ENCODE measurements at places on chromosomes 4 and X. TPM values are rescaled to one million over a fixed set of nuclear protein-coding genes. Genes with fewer than 3 reads are reported as not detected.
A peak's percentile ranks its signal among the peaks of the same experiment; 100 is the strongest.

DNA sequence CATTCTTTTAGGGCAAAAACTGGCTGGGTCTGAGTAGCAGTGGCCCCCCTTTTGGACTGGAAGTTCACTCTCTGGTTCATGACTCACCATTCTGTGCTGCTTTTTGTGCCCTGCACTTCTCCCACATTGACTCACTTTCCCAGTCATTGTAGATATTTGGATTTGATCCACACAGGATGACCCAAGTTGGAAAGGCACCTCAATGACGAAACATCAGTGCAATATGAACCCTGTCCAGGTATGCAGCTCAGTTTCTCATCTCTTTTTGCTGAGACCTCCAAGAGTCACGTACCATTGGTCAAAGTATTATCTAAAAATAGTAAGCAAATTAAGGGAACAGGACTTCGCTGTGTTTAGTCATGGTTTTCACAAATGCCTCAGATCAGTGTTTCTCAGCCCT, 92.7 kb downstream of the CBLL2 start:
- no peak overlapping the region for H3K27ac ChIP-seq
- no peak for DNase-seq
- no peaks in the 10 kb centered on the region for H3K36me3 ChIP-seq
- no peak overlapping the region for H3K4me3 ChIP-seq

- H3K4me3 ChIP-seq: no peak overlapping the region
- no peaks in the 10 kb centered on the region for H3K27me3 ChIP-seq
- no peaks in the 10 kb centered on the region for H3K4me1 ChIP-seq
Observed at GRCh38 chrX:126272795-126273497, 106.9 kb upstream of the DCAF12L2 start.

DNA sequence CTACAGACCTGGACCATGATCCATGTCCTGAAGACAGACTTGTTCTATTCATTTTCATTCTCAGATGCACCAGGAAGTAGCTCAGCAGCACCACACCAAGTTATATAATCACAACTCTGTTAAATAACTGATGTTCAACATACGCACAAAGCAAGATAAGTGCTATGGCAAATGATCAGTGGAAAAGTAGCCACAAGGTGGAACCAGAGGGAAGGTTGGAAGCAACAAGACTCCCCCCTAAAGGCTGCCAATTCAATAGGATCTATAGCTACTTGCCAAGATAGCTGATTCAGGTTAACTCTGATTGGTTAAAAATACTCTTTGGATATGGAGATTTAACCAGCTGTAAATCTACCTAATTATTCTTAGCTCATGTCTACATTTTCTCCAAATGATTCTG, 23.7 kb upstream of the FAM47B start:
- no peaks in the 10 kb centered on the region for H3K4me1 ChIP-seq
- DNase-seq: no peak
- peak overlapping the region; percentile 18 for H3K27ac ChIP-seq
- no peaks in the 10 kb centered on the region for H3K36me3 ChIP-seq
- no peaks in the 10 kb centered on the region for H3K27me3 ChIP-seq

GRCh38 chrX:136064661-136065043, 79.4 kb downstream of the SLC9A6 start:
- DNase-seq: no peak
- no peak overlapping the region for H3K4me3 ChIP-seq
- H3K36me3 ChIP-seq: no peaks in the 10 kb centered on the region

The DDX53 gene
- not detected for total RNA-seq

The CPE gene
- total RNA-seq: 199 TPM

The SYNPO2 gene
- total RNA-seq: 178 TPM

DNA sequence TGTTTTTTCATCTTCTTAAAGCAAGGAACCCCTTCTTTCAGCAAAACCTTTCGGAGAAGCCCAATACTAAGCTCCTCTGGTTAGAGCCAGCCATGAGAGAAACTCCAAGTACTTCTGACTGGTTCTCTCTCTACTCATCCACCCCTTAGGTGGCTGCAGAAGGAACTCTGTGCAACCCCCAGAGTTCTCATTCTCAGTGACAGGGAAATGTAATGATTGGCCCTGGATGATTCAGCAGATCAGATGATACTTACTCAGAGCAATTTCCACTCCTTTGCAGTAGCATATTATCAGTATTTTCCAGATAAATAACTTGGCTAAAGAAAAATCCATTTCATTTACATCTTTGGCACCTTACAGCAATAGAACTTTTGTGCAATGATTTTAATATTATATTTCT, 3.2 kb downstream of the SPP1 start:
- no peaks in the 10 kb centered on the region for H3K27me3 ChIP-seq
- H3K36me3 ChIP-seq: no peaks in the 10 kb centered on the region
- DNase-seq: no peak
- H3K27ac ChIP-seq: no peak overlapping the region

DNA sequence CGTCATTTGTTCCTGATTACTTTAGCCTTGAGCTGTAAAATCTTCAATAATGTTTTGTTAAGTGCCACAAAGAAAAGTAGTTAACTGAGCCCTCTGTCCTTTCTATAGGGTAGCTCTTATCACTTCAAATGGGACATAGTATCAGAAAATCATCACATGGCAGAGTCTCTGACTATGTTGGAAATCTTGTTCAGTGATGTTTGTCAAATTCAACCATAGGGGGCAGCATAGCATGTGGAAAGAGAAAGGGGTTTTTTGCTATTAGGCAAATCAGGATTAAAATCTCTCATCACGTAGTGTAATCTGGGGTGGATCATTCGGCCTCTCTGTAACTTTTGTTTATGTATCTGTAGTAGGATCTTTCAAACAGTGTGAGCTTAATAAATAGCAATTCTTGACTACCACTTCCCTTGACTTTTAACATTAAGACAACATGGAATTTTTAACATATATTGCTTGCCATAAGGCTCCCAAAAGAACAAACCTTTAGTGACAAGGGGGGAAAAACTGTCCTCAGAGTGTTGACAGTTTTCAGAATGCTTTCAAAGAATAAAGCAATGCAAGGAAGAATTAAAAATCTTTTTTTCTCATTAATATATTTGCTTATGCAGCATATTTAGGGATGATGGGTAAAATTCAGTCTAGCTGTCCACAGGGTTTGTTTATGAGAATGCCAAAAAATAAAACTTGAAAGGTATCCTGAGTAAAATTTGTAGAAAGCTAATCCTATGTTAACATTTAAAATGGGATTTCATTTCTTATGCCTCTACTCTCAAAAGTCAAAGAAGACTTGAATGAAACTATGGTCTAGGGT, 127.2 kb downstream of the FBXW7 start:
- H3K36me3 ChIP-seq: no peaks in the 10 kb centered on the region
- no peak for DNase-seq
- H3K27ac ChIP-seq: no peak overlapping the region
- H3K4me3 ChIP-seq: no peak overlapping the region
- H3K4me1 ChIP-seq: no peaks in the 10 kb centered on the region

The RIBC1 gene
- not detected for total RNA-seq

DNA sequence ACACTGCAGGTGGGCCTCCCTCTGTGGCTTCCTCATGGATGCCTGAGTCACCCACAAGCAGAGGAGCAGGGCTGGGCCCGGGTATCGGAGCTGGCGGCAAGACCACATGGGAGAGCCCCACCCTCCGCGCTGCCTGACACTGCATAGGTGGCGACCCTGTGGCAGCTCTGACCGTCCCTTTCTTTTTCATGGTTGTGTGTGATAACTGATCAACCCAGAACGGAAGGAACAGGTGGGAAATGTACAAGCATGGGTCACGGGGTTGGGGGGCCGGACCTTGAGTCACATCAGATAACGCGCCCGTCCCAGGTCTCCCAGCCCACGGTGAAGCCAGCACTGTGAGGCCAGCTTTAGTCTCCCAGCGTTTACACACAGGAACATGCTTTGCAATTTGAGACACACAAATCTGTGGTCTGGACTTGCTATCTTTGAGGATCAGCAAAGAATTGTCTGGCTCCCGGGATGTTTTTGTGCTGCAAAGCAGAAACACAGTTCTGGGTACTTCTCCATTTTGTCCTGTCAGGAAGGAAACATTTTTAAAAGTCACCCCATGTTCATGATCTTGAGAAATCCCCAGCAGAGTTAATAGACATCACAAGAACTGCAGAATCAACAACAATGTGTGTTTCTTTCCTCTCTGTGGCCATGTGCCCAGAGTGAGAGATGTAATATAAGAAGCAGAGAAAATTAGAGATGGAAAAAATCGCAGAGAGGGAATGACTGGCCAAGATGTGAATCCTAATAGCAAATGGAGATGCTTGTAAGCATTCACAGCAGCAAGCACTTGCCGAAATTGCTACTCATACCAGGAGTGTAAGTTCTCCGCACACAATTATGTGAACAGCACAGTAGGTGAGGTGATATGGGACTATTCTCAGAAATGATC, 70.1 kb upstream of the CBR4 start:
- peaks cover 5% of the 10 kb centered on the region for H3K4me1 ChIP-seq
- no peaks in the 10 kb centered on the region for H3K27me3 ChIP-seq
- H3K27ac ChIP-seq: peak overlapping the region; percentile 20
- no peak for DNase-seq

GRCh38 chr4:138555108-138555507, 313.0 kb upstream of the SLC7A11 start:
- DNase-seq: no peak
- no peaks in the 10 kb centered on the region for H3K36me3 ChIP-seq
- H3K27me3 ChIP-seq: no peaks in the 10 kb centered on the region
- H3K27ac ChIP-seq: no peak overlapping the region

DNA sequence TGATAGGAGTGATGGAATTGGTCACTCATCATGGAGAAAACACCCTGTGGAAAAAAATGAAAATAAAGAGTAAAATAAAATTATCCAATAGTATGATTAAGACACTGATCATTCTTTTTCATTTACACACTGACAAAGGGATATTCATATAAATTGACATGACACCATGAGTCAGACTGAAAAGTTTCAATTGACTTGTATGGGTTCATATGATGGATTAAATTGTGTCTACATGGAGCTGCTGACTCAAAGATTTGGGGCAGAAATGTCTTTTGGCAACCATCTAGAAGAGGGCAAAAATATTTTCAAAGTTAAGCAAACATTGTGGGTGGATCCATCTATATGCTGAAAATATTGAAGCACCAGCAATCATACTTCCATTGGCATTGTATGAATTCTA, 153.4 kb upstream of the PPP3CA start:
- DNase-seq: no peak
- H3K4me1 ChIP-seq: no peaks in the 10 kb centered on the region
- no peak overlapping the region for H3K4me3 ChIP-seq
- no peaks in the 10 kb centered on the region for H3K27me3 ChIP-seq

DNA sequence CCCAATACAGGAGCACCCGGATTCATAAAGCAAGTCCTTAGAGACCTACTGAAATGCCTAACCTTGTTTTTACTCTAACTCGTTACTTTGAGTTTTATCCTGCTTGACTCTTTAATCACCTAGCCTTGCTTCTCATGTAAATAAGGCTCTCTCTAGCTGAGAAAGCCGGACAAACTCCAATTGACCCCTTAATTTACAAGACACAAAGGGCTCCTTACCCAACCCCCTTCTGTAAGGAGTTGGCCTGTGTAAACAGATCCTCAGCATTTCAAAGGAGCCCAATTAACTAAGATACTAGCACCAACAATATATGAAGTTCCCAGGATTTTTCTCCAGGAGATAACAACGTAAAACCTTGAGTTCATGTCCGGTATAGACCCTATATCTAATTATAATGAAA, 61.7 kb downstream of the CT47B1 start:
- H3K4me1 ChIP-seq: no peaks in the 10 kb centered on the region
- no peak overlapping the region for H3K27ac ChIP-seq
- no peak overlapping the region for H3K4me3 ChIP-seq
- no peak for DNase-seq
- no peaks in the 10 kb centered on the region for H3K36me3 ChIP-seq

The FAM9B gene
- not detected for total RNA-seq

- no peaks in the 10 kb centered on the region for H3K36me3 ChIP-seq
- H3K4me1 ChIP-seq: no peaks in the 10 kb centered on the region
- DNase-seq: no peak
- H3K27me3 ChIP-seq: no peaks in the 10 kb centered on the region
- H3K27ac ChIP-seq: no peak overlapping the region
Observed at GRCh38 chr4:102281171-102281839, 64.0 kb downstream of the SLC39A8 start.

DNA sequence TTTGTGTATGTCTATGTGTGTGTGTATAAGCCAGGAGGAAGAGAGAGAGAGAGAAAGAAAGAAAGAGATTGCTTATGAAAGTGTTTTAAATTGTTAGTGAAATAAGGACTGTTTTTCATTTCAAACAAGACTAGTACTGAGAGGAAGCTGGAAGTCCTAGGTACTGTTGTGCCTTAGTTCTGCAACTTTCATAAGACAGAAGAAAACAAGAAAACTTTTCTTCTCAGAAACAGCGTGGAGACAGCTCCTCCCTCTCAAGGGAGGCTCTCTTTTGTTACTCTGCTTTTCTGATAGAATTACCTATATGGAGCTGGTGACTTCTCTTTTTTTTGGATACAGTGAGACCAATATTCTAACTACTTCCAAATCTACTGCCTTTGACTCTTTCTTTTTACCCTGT, 62.5 kb downstream of the BANK1 start:
- no peaks in the 10 kb centered on the region for H3K36me3 ChIP-seq
- no peak for DNase-seq
- no peaks in the 10 kb centered on the region for H3K27me3 ChIP-seq
- H3K4me3 ChIP-seq: no peak overlapping the region
- H3K4me1 ChIP-seq: no peaks in the 10 kb centered on the region

The ABRAXAS1 gene
- 13.7 TPM for total RNA-seq

DNA sequence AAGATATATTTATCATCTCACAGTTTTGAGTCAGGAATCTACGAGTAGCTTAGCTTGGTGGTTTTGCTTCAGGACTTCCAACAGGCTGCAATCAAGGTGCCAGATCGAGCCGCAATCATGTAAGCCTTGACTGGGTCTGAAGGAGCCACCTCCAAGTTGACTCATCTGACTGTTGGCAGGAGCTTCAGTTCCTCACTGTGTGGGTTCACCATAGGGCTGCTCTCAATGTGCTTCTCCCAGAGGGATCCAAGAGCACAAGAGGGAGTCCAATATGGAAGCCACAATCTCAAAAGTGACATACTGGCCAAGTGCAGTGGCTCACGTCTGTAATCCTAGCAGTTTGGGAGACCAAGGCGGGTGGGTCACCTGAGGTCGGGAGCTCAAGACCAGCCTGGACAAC, 26.5 kb downstream of the DCHS2 start:
- H3K4me1 ChIP-seq: no peaks in the 10 kb centered on the region
- no peak for DNase-seq

DNA sequence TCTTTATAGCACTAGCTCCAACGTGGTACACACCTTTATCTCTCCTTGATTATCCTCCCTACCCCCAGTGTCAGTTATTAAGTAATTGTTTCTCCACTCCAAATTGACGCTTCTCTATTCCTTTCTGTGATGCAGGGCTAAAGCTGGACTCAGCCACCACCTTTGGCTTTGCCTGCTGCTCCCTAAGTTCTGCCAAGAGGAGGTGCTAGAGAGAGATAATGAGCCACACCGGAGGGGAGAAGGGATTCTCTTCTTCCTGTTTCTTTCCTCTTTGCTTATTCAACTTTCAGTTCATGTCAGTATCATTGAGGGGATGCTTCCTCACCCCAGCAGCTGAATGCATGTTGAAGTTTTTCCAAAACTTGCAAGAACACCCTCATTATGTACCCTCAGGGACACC, 176.5 kb downstream of the GBA3 start:
- H3K4me3 ChIP-seq: no peak overlapping the region
- H3K36me3 ChIP-seq: no peaks in the 10 kb centered on the region

GRCh38 chr4:60590116-60590515, 610.0 kb upstream of the ADGRL3 start:
- no peak overlapping the region for H3K4me3 ChIP-seq
- H3K36me3 ChIP-seq: no peaks in the 10 kb centered on the region
- no peaks in the 10 kb centered on the region for H3K4me1 ChIP-seq

Data from ascending aorta (tissue), 2 donors.